ENCODE measurements at places on chromosomes 4 and X.

GRCh38 chr4:182916483-182917181, 554 bp downstream of the DCTD start:
- DNase-seq: no peak

- DNase-seq: no peak
These were observed 446.9 kb downstream of the TMA16 start for GRCh38 chr4:163941221-163941905.

GRCh38 chr4:123806056-123806455, 409.5 kb downstream of the SPRY1 start:
- no peak for DNase-seq

- DNase-seq: no peak
These were observed 11.1 kb upstream of the TSPYL2 start for GRCh38 chrX:53071064-53071463.

- DNase-seq: no peak
These were observed 36.4 kb upstream of the GPR174 start for GRCh38 chrX:79107891-79108718.

GRCh38 chr4:105145156-105145902, 1.3 kb upstream of the TET2 start:
- DNase-seq: no peak

- DNase-seq: no peak
These were observed 407.6 kb upstream of the BOD1L1 start for GRCh38 chr4:14035076-14035475.

DNA sequence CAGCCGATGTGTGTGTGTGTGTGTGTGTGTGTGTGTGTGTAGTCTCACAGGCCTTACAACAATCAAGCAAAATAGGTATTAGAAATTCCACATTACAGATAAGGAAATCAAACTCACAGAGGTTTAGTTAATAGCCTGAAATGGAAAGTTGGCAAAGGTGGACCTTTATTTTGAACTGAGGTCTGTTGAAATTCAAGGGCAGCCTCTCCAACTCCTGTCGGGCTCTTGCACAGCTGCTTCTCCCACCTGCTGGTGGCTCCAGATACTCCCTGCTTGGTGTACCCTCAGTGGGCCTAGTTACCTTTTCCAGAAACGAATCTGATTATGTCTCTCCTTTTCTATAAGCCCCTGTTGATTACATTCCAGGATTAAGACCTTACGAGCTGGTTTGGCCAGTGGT, 195.9 kb downstream of the MGST2 start:
- DNase-seq: no peak

DNA sequence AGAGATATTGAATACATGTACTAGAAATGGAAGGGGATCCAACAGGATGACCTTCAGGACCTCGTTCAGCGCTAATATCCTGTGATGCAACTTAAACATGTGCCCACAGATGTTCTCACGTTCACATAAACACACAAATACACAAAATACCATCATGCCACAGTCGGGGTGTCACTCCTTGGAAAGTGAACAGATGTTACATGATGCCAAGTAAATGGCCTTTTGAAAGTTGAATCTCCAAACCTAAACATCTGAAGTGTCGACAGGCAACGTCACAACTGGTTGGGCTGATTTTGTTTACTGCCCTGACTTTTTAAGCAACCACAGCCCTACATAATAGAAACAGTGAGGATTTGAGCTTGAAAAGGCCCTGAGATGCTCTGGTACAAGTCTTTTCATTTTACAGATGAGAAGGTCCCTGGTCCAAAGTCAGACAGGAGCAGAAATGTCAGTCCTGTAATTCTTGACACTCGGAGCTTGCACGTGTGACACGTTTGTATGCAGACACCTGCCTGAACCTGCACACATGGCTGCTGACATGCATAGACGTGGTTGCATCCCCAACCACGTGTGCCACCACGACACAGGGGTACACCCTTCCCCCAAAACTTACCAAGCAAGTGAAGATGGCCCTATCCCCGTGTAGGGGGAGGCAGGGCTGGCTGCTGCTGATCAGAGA, 23.5 kb upstream of the BCORL1 start:
- no peak for DNase-seq

- DNase-seq: no peak
These were observed 164.1 kb downstream of the DEFB131A start for GRCh38 chr4:9608300-9608699.

DNA sequence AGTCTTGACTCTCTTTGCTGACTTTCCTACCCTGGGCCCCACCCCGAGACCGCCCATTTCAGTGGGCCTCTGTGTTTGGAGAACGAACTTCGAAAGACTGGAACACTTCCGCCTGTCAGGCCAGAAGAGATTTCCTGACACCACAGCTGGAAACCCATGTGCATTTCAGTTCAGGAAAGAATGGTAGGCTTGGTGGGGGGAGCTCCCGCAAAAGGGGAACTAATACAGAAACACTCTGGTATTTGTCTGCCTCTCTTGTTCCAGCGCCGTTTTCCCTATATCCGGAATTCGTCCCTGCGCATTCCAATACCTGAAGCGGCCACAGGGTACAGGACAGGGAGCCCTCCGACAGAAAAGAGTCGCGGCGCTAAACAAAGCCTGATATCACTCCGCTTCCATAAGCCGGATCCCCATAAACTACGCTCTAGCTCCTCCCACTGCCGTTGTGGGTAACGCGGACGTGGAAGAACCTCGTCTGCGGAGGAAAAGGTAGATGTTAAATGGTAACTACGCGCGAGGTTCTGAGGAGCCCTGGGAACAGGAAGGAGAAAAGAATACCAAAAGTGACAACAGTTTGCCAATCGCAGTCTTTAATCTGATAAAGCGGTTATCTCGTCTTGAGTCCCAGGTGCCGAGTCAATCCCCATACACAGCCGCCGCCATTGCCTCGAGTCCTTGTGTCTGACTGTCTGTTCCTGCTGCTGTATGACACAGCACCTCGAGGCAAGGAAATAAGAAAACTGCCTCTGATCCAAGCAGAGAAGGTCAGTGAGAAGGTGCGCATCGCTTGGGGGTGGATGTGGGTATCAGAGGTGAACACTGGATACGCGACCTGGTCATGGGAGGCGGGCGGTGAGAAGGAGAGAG, at the start of gene ARMCX5:
ARMCX5 (plus strand) TSS at position 432 of the 867 bp plus-strand sequence. CDS start 2,627 bp downstream, outside the sequence.
- peak; percentile 86 for DNase-seq

DNA sequence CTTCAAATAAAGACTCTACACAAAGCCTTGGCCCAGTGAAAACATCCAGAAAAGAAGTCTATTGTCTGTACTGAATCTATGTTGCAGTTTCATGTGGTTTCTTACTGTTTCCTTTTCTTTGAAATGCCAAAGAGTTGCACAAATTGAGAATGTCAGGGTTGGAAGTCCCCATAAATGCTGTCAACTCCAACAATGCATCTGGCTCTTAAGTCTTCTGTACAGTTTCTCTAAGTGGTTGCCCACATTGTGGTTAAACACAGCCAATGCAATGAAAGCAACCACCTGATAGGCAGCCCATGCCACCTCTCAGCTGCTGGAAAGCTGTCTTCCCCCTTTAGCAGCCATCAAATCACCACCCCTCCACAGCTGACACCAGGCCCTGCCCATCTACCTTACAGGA, 67.2 kb upstream of the C1GALT1C1 start:
- DNase-seq: no peak

DNA sequence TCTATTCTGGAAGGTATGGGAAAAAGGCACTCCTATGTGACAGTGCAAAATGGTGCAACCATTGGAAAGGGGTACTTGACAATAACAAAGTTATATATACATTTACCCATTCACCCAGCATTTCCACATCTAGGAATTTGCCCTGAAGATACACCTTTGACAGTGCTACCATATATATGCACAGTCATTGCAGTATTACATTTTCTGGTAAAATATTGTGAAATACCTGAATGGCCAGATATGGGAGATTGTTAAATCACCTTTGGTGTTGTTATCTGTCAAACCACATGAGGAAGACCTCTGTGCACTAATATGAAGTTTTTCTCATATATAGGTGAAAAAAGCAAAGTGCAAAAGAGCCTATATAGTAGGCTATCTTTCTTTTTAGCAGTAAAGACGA, 53.5 kb downstream of the SMAD1 start:
- no peak for DNase-seq

GRCh38 chr4:77178560-77178959, 21.6 kb downstream of the CCNG2 start:
- DNase-seq: no peak

DNA sequence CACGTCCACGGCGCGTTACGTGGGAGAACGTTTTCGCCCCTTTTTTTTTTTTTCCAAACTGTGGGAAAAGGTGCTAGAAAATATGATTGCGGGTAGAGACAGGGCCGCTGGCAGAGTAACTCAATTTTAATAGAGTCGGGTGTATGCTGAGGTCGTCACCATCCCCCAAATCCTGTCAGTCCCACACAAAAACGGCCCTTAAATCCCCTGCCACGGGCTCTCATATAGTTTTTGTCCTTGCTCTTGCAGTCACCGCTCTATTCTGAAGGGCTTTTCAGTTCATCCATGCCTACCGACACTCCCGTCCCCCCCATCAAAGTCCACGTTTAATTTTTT, 796 bp upstream of the MED14 start:
- no peak for DNase-seq

DNA sequence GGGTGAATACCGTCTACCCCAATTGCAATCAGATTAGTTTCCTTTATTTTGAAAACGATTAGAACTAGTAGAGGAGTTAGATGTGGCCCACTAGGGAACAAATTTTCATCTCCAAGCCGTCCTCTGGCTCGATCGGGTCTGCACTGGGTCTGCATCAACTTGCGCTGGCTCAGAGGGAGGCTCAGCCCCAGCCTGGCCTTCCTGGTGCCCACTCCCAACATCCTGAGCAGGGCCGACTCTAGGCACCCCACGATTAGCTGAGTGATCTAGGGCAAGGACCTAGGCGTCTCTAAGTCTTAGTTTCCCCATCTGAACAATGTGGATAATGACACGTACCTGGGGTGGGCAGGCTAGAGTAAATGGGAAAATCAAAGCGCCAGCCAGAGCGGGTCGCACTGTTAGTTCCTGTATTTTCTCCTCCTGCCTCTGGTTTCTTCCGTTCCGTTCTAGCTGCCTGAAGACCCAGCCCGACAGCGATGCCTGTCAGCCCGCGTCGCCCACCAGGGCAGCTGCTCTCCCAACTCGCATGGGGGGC, 7.7 kb upstream of the HAND2 start:
- DNase-seq: no peak

- no peak for DNase-seq
These were observed 55.7 kb downstream of the BTC start for GRCh38 chr4:74738464-74739143.

DNA sequence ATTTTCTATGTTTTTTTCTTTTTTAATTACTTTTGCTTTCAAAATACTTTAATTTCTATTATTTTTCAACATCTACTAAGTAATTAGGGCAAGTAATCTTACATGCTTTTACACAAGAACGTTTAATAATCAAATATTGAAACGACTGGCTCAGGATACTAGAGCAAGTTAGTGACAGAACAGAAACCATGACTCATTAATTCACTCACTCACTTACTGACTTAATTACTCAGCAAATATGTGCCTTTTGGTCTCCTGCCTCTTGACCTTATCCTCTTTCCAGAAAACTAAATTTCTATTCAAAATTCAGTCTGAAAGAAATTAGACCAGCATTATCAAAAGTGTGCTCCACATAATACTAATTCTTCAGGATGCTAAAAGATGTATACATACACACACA, 314.9 kb upstream of the TEX13C start:
- no peak for DNase-seq

- DNase-seq: no peak
These were observed 109.6 kb downstream of the TMEM144 start for GRCh38 chr4:158319880-158320279.

- peak; percentile 97 for DNase-seq
These were observed at the start of gene LARP1B for GRCh38 chr4:128060699-128061565. TSS of gene LARP1B (plus strand) at chr4:128061312. CDS start at chr4:128074952, 13,640 bp downstream.

- no peak for DNase-seq
These were observed 10.5 kb downstream of the TLR7 start for GRCh38 chrX:12877386-12877785.

- DNase-seq: no peak
These were observed 103.3 kb downstream of the MGST2 start for GRCh38 chr4:139768896-139769295.

DNA sequence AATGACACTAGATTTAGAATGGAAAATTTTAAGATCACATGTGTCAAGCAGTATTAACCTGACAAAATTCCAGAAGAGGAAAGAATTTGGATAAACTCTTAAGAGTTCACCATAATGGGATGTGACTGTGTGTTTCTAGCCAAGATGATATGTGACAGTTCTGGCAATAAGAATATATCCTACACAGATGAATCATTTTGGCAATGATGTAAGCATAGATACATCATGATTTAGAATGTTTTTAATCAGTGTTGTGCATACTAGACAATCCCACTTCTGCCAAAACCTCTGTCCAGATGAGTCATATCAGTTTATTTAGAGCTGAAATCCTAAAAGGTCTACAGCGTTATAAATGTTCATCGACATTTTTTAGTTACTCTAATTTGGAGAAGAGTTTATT, 48.8 kb downstream of the PTCHD1 start:
- DNase-seq: no peak

GRCh38 chrX:40083120-40083978, 14.4 kb downstream of the BCOR start:
- DNase-seq: no peak

- no peak for DNase-seq
These were observed 17.9 kb upstream of the NSUN7 start for GRCh38 chr4:40731792-40732245.

DNA sequence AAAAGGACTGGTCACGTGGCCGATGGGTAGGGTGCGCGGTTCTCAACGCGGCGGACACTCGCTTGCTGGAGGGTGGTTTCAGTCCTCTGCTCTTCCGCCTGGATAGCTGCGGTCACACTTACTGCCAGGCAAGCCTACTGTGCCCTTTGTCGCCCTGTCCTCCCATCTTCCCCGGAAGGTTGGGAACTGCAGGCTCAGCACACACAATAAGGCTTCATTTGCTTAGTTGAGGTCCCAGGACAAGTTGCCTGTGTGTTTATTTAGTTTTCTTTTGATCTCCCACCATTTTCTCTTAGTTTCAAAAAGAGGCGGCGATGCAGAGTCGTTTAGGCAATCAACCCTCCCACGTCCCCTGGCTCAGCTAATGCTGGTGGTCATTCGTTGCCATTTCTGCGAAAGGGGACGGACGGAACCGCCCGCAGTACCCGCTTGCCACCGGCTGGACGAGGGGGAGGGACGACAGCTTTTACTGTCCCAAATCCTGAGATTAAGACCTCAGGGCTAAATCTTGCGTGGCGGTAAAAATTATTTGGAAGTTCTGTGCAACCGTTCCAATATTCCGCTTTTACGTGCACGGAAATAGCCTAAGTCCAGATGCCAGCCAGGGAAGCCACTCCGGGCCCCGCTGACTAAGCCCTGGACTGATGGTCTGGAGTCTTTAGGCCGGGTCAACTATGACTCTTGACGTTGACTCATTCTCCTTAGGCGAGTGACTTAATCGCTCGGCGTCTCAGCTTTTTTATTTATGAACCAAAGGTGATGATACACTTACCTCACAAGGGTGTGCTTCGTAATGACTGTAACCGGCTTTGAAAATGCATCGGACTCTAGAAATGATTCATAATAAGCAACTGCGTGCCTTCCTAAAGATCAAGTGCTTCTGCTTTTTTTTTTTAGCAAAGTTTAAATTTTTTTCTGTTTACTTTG, 671 bp upstream of the EIF4E start:
- peak; percentile 83 for DNase-seq

GRCh38 chr4:89939994-89940393, 45.3 kb downstream of the MMRN1 start:
- DNase-seq: no peak

Measured in activated effector memory CD4-positive, alpha-beta T cell treated with anti-CD3 and anti-CD28 coated beads, Interleukin-2, amount 50 U/mL, for 16 hours (primary cell).